ENCODE measurements at places on chromosomes 6 and 20. TPM values are rescaled to one million over a fixed set of nuclear protein-coding genes. Genes with fewer than 3 reads are reported as not detected.

DNA sequence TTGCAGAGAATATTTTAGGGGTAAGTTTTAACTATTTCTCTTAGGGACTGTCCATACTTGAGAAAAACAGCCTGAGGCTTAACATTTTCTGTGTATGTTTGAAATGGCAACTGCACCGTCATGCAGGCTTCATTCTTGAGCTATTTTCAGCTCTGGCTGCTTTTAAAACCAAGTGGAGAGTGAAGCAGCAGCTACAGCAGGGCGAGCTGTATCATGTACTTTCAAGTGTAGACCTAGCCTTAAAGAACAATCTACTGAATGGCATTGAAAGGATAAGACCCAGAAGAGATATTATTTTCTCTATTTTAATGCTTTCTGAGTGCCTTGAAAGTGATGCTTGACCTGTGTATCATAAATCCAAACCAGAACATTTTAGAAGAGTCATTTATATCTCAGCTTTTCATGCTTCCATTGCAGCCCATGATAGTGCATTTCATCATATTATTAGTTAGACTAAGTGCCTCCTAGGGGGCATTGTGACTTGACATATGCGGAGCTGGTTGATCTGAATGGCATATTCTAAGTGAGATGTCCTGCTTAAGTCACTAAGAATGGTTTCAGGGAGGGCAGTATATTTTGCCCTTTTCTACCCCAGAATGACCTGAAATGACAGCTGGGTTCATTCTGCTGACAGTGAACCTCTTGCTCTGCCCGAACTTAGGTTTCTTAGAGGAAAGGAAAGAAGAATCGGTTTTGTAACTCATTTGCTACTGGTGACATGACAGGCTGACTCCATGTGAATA is 85.3 kb downstream of the NKAIN2 start:
- DNase-seq: no peak

NKAIN4 gene
- total RNA-seq: not detected

- DNase-seq: no peak
These were observed 106.1 kb downstream of the NOL4L start for GRCh38 chr20:32479012-32479411.

GRCh38 chr6:16851758-16852157 is 90.5 kb upstream of the ATXN1 start:
- DNase-seq: no peak

DNA sequence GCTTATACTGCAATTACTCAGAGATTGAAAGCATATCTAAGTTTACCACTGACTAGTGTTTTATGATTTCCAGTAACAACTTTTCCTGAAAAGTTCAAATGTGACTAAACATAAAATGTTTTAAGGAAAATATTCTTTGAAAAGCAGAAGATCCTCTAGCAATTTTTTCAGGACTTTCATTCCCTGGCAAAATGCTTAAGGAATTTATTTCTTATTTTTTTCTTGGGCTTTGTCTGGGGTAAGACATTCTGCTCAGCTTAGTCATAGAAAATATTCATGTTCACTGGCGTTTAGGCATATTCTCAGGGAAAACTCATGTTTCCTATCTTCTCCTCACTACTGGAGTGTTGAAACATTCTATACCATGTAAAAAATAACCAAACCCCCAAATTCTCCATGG is 235.3 kb upstream of the CEP162 start:
- no peak for DNase-seq

GRCh38 chr20:34037767-34038166 is 44.1 kb downstream of the RALY start:
- DNase-seq: no peak

SLC44A4 gene
- total RNA-seq: 5.9 TPM

RSPO3 gene
- 14.0 TPM for total RNA-seq

- no peak for DNase-seq
These were observed 149.7 kb upstream of the TNFAIP3 start for GRCh38 chr6:137717074-137718073.

DNA sequence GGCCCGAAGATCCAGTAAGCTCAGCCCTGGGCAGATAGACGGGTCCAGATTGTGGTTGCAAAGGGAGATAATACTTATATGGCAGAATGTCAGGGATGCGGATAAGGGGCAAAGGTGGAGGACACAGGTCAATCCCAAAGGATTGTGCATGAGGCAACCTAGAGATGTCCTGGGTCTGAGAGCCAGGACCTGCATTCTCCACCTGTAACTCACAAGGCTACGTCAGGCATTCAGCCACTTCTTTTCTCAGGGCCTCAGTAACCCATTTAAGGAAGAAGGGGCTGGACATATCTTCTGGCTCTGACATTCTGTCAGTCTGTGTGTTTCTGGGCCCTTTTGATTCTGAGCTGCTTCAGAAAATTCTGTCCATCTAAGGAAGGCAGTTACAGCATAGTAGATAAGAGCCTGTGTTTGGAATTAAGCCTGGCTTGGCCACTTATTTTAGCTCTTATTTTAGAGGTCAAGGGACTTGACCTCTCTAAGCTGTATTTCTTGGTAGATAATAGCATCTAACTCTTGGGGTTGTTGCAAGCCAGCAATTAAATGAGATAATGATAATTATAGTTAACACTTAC is 40.2 kb downstream of the CNBD2 start:
- no peak for DNase-seq

DNA sequence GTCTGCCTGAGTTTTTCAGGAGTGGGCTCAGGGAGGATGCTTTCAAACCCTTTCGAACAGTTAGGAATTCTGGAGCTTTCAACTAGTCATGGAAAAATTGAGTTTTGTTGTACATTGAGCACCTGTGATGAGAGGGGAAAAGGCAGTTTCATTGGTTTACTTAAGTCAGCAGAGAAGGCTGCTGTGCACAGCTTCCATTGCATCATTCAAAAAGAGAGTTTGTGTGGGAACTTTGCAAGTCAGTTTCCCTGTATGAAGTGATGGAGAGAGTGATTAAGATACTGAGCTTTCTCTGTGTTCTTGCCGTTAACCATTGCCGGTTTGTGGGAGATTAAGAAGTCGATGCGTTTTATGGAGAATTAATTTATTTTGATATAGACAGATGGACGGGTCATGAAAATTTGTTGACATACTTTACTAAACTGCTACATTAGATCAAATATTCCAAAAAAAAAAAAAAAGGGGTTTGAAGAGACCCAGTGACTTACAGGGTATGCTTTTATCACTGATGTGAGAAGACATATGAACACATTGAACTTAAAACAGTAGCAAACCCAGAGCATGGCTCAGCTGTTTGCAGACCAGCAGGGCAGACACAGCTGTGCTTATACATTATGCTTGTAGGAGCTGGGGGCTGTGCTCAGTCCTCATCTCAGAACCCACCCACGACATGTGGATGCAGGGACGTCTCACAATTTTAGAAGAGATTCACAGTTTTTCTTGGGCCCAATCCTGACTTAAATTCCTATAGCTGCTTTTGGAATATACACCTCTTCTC is 234.1 kb downstream of the SOX4 start:
- DNase-seq: no peak

DNA sequence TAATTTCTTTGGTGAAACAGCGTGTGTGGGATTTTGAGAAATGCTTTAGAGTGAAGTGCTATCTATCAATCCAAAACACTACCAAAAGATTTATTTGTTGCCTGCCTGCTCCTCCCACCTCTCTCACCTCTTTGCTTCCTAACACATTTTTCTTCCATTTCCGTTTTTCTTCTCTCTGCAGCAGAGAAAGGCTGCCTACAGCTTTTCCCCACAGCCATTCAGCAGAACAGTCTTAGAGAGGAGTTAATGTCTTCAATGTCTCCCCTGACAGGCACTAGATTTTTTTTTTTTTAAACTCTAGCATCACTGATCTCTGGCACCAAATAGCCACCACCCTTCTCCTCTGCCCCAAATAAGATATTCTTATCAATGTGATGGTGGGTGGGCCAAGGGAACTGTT is 327.8 kb upstream of the MAN1A1 start:
- DNase-seq: no peak

- DNase-seq: no peak
These were observed 480 bp upstream of the NT5E start for GRCh38 chr6:85449388-85449817.

DNA sequence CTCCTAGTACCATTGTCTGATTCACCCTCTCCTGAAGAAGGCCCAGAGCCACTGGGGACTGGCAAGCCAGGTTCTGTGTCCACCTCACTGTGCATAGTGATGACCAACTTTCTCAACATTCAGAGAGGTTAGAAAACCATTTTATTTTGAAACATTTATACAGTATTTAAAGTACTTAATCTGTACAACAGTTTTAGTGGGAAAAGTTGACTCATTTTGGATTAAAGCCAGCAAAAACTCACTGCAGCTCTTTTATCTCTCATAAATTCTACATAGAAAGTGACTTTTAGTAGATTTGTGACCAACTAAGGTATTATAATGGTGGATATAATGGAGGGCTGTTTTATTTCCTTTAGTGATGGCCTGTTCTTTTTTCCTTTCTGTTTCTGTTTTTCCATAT is 9.7 kb downstream of the TULP4 start:
- no peak for DNase-seq
